ENCODE measurements at places on chromosomes 7 and 10.

DNA sequence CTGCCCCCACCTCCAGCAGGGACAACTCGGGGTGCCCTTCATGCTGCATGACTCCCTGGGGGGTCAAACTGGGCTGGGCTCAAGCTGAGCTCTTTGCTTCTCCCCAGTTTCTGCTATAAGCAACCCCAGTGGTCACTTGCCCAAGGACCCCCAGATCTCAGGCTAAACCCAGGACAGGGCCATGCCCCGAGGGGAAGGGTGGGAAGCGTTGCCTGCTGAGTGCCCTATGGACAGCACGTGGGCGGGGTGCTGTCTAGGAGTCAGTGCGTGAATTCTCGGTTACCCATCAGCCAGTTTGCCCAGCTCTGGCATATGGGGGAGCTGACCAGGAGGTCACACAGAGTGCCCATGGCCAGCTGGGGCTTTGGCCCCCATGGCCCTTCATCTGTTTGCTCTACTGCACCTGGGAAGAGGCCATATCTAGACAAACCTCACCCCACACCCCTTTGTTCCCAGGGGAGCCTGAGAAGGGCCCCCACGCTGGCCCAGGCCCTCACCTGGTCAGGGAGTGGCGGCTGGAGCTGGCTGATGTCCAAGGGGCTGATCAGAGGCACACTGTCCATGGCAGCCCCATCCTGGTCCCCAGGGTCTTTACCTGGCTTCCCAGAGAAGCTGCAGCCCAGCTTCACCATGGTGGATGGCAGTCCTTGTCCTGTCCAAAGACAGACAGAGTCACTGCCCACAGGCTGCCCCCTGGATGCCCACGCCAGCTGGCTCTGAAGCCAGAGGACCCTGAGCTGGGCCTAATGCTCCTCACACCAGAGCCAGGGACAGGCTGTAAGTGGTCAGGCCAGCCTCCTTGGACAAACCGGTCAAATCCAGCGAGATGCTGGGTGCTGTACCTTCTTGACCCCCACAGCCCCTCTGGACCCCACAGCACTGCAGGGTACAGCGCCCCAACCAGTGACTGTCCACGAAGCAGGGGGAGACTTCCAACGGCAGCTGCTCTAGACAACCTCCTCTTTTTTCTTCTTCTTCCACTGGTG, 8.0 kb downstream of the CALY start:
- no peak for DNase-seq

GRCh38 chr7:44983742-44984477, 5.1 kb upstream of the MYO1G start:
- no peak for DNase-seq

- no peak for DNase-seq
Observed at GRCh38 chr7:29482056-29482455, 81.6 kb upstream of the PRR15 start.

DNA sequence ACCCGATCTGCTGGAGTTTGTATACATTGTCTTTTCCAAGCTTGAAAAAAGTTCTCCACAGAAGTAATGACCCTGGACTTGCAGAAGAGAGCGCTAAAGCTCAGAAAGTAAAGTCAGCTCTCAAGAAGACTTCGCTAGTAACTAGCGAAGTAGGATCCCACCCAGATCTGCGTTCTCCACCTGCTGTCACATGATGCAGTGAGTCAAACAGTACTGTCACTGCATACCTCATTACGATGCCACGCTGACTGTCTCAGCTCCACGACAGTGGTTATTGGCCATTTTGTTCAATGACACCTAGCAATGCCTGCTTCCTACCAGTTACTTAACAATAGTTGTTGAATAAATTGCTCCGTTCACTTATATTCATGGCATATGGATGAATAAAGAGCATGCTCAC, 29.7 kb upstream of the SEC61G start:
- DNase-seq = no peak

- no peak for DNase-seq
Observed at GRCh38 chr7:157929671-157930070, 592.9 kb downstream of the DNAJB6 start.

DNA sequence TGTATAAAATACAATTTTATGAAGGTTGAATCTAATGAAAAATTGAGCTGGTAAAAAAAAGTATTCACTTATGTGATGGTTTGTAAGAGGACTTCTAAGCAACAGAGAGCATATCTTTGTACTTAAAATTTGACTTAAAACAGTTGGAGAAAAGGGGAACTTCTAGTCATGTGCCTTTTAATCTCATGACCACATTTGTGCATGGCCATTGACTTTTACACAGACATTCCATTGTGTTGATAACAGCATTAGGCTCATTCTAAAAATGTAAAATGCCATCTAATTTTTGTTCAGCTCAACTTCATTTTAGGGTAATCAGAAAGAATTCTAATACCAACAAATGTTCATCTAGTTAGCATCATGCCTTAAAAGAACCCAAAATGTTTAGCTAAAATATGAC, 119.9 kb downstream of the HPSE2 start:
- DNase-seq = no peak

- DNase-seq = no peak
Observed at GRCh38 chr10:62335326-62335725, 38.8 kb upstream of the ZNF365 start.

DNA sequence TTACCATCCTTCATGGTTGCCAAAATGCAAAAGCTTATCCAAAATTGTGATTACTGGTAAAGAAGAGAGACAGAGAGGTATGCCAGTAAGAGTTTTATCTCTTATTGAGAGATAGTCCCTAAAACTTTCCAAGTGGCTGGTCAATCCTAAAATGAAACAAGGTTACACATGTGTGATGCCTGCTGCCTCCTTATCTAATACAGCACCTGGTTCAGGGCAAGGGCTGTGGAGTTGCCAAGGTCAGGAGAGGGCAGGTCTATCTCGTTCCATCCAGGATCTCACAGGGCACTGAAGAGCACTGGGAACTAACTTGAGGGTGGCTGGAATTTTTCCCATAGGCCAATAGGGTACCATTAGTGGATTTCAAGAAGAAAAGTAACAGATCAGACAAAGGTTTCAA, 18.3 kb downstream of the VOPP1 start:
- no peak for DNase-seq

DNA sequence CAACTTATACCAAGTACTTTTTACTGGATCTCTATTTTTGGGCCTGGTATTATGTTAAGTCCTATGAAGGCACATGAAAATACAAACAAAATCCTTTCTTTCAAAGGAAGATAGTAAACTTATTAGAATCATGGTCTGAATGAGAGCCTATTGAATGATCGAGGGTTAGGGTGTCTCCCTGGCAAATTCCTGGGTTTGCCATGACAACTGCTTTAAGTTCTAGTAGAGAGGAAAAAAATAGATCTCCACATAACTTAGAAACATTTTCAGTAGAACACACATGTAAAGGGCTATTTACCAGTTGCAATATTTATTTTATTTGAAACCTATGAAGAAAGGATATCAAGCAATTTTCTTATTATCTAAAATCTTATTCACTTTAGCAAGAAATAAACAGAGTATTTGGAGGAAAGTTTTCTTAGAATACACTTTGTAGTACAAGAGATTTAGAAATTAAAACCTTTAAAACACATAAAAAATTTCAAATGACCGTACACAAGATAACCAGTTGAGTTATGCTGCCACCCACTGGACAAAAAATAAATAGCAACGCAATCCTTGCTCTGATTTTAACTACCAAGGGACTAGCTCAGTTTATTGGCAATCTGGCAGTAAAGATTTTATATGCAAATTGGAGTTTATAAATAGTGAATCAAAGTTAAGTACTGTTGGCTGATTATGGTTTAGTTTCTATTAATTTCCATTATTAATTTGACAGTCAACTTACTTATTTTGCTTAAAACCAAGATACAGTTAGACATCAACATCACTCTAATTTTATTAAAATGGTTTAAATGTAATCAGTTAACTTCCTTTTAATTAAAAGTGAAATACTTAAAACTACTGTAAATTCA, 33.9 kb downstream of the CACUL1 start:
- no peak for DNase-seq

GRCh38 chr10:118017071-118017740, 29.5 kb downstream of the RAB11FIP2 start:
- DNase-seq = no peak

DNA sequence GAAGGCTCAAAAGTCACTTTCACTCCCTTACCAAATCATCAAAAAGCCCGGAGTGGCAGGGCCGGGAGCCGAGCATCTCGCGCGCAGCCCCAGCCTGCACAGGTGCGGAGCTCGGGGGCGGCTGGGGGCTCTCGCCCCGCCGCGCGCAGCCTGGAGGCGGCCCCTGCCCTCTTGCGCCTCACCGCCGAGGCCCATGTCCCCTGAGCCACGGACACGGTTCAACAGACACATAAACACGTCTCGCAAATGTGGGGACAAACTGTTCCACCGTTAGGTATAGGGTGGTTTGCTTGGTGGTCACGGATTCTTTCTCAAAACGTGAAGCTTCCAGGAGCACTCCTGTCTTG, 700 bp downstream of the GSAP start:
- DNase-seq = no peak

DNA sequence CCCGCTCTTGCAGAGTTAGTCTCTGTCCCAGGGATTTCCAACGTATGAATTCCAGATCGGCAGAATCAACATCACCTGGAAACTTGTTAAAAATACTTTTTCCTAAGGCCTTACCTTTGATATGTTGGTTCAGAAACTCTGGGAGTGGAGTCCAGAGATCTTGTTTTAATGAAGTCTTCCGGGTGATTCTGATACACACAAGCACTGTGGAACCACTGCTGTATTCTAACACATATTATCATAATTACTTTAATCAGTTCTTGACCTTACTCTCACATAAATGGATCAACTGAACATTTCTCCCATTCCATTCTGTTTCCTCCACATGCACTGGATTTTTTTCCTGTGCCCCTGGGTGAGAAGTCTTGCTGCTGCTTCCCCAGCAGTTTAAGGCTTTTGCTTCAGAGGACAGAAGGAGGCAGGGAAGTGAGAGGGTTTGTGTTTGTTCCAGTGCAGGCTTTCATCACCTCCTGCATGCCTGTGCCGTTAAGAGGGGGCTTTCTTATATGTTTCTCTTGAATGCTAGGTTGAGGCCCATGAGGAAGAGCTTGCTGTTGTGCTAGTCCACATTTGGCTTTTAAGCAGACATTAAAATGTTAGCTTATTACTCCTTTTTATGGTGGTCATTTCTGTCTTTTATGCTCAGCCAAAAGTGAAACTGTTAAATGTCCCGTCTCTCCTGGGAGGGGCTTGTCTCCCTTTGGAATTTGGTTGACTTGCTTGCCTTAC, 32.4 kb downstream of the CCSER2 start:
- DNase-seq = no peak

DNA sequence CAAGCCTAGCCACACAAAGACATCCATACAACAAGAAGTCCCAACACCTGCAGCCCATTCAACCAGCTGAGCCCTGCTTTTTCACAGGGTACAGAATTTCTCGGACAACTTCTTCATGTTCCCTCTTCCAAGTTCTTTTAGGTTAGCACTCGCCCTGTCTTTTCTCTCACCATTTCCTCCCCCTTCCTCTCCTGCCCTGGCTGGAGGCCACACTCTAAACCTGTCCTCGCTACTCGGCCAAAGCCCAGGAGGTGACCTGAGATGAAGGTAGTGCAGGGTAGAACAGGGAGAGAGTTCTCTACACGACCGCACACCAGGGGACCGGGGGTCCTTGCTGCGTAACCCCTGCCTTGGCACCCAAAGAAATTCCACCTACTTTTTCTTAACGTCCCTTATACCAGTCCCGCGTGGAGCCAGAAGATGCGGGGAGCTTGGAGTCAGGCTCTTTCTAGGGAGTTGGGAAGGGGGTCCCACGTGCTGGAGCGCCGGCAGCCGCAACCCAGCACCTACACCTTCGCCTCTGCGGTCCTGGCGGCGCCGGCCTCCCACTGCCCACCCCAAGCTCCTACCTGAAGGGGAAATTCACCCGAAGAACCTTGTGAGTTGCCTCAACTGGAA, 16.0 kb upstream of the DLX6 start:
- no peak for DNase-seq

- no peak for DNase-seq
Observed at GRCh38 chr10:475709-476454, 213.6 kb downstream of the DIP2C start.

GRCh38 chr7:122018032-122018431, 126.0 kb downstream of the AASS start:
- DNase-seq = no peak

- no peak for DNase-seq
Observed at GRCh38 chr10:1361411-1362105, 305.4 kb downstream of the WDR37 start.

DNA sequence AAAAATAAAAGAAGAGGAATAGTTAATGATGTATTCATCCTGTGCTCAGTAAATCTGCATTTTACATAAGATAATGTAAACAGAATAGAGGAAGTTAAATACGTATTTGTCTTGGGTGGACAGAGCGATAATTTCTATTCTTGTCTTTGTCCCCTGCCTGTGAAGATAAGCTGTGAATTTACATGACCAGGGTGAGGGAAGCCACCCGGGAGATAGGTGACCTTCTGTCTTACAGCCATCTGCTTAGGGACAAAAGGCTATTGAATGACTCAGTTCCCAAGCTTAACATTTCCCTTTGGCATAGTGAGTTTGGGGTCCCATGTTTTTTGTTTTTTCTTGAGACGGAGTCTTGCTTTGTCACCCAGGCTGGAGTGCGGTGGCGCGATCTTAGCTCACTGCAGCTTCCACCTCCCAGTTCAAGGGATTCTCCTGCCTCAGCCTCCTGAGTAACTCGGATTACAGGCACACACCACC, 88.7 kb upstream of the KCTD7 start:
- no peak for DNase-seq

- DNase-seq = no peak
Observed at GRCh38 chr10:101818872-101819633, 809 bp upstream of the OGA start.

DNA sequence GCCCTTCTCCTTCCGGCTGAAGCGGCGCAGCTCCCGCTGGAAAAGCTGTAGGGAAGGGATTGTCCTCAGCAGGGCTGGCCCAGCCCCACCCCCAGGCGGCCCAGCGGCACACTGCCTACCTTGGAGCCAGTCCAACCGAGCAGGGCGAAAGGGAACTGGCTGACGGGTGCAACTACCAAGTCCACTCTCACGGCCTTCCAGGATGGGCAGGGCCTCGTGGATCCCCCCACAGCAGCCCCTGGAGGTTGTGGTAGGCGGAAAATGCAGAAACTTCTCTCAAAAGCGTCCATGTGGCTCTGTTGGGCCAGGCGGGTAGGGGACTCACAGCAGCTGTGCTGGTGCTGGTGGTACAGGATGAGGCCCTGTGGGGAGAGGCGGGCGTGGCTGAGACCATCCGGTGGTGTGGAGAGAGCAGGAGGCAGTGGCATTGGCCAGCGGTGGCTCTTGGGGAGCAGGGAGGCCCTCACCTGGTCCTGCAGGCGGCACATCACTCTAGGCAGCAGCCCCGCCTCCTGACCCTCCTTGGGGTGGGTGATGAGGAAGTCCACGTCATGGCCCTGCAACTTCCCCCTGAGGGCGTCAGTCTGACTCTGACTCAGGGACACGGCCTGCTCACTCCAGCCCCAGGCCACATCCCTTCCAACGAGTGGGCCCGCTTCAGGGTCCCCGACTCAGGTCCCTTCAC, 8.4 kb upstream of the PGAM2 start:
- DNase-seq = no peak

GRCh38 chr7:1544896-1545416, 11.0 kb downstream of the TMEM184A start:
- DNase-seq = no peak
